ENCODE measurements at places on chromosomes 5 and 9.

DNA sequence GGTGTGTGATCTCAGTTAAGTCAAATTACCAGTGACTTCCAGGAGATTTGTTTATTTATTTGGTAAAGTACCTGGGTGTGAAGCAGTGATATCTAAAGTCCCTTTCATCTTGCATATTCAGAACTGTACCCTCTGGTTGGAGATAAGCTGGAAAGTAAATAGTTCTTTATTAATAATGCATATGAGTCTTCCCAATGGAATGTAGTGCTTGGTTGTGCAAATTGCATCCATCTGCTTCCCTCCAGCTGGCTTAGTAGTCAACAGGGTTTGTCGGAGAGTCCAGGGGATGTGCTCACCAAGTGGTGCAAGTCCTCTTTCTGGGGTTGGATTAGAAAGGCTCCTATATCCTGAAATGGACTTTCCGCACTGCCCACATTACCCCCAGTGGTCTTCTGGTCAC is 42.0 kb downstream of the TRPM3 start:
- no peak for ATAC-seq

DNA sequence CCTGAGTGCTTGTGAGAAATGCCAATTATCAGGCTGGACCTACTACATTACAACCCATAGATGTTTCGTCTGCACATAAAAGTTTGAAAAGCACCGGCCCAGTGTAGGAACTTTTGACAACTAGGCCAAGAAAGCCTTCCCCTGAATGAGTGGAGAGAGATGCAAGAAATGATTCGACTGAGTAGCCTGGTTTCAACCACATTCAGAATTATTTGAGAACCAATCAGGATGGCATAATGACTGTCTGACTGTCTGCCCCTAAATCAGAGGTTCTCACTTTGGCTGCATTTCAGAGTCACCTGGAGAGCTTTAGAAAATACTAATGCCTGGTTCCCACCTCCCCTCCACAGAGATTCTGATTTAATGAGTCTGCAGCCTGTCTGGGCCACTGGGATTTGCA is 61.1 kb downstream of the FRMD3 start:
- no peak for ATAC-seq

- no peak for ATAC-seq
These were observed 72.2 kb upstream of the SPTLC1 start for GRCh38 chr9:92187390-92187789.

GRCh38 chr5:74135033-74135432 is 505.5 kb downstream of the ENC1 start:
- ATAC-seq = no peak

GRCh38 chr9:87739546-87739945 is 13.6 kb downstream of the CTSL start:
- no peak for ATAC-seq

DNA sequence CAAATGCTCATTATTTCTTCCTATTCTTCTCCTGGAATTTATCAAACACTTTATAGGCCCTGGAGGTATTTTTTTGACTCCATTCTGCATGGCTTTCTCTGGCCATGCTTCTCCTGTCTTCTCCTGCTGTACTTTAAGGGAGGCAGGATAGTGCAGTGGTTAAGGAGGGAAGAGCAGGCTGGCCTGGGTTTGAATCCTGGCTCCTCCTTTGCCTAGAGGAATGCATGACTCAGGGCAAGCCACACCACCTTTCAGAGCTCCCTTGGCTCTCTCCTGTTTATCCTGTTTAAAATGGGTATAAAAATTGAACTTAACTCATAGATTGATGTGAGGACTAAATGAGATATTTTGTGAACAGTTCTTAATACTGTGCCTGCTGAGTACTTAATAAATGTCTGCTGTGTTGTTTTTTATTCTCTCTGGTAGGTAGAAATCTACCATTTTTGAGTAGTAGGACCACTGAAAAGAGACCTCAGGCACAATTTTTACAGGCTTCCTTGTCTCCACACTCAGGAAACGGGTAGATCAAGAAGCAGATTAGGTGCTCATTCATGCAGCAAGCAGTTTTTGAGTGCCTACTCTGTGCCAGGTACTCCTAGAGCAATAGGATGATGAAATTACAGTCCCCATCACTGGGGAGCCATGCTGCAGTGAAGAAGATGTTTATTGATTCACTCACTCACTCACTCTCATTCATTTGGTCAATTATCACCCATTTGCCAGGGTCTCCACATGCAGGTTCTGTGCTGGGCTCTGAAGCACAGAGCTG is 32.7 kb upstream of the ARAP3 start:
- ATAC-seq = peak; percentile 79

DNA sequence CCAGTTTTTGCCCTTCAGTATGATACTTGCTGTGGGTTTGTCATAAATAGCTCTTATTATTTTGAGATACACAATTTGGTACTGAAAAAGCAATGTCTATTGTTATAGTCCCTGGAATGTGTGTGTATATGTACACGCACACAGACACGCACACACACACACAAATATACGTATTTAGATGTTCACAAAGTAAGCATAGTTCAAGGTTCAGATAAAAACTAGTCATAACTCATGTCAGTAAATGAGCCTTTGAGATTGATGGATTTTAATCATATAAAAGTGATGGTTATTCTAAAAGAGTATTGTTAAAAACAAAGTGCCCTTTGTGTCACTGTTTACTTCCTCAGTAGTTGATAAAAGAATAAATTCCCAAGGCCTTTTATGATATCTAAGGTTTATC is 147.3 kb downstream of the PARP8 start:
- ATAC-seq = no peak

DNA sequence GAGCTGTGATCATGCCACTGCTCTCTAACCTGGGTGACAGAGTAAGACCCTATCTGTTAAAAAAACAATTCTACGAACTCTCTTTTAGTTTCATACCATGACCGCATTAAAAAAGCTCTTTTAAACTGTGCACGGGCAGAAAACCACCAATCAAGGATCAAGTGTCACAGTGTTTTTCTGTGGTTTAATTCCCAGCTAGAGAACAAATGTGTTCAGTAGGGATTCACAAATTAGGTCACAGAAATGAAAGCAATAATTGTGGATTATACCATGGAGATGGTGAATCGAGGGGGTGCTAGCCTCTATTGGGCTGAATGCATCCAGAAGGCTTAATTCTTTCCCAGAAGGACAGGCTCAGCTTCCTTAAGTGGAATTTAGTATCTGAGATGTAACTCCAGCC is 79.1 kb downstream of the ATG10 start:
- ATAC-seq = no peak

DNA sequence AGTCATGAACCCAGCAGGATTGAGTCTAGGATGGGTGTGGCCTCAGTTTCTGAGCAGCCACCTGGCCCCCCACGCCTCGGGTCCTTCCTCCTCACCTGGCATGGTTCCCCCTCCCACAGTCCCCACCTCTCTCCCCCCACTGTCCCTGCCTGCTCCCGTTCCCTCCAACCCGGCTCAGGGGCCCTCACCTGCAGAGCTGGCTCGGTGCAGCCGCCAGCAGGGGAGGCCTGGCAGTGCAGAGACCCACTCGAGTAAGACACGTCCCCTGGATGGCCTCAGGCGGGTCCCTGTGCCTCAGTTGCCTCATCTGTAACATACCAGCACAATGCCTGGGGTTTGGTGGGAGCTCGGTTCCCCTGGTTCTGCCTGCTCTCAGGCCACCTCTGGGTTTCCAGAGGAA is 66.2 kb downstream of the NEK6 start:
- no peak for ATAC-seq

DNA sequence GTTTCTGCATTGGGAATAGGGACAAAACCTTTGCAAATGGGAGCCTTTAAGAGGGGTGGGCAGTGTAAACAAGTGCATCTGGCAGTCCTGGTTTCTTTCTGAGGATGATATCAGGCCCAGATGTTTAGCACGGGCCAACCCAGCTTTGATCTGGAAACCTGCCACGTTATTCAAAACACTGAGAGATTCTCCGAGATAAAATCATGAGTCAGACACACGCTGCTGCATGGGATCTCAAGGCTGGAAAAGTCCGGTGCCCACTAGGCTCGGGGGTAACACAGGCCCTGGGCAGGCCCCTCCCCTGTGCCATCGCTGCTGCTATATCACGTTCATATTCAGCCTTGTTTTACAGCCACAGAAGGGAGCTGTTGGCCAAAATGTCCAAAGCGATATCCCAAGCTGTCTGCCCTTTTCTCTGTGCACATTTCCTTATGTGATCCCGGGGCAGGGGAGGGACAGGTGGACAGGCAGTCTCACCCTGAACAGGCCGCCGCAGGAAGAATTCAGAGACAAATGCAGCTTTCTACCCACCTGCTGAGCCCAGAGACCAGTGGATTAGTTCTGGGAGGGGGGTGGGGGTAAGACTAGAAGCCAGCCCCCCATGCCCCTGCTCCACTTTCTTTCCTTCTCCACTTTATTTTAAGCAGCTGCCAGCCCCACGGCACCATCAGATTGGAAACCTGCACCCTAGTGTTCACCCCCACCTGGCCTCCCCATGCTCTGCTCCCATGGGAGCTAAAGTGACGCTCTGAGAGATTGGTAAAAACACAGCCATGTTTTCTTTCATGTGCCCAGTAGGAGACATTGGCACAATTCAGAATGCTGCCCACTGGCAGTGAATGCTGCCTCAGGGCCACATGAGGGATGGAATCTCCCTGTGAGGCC is 63.1 kb downstream of the TMOD1 start:
- ATAC-seq = peak; percentile 13

DNA sequence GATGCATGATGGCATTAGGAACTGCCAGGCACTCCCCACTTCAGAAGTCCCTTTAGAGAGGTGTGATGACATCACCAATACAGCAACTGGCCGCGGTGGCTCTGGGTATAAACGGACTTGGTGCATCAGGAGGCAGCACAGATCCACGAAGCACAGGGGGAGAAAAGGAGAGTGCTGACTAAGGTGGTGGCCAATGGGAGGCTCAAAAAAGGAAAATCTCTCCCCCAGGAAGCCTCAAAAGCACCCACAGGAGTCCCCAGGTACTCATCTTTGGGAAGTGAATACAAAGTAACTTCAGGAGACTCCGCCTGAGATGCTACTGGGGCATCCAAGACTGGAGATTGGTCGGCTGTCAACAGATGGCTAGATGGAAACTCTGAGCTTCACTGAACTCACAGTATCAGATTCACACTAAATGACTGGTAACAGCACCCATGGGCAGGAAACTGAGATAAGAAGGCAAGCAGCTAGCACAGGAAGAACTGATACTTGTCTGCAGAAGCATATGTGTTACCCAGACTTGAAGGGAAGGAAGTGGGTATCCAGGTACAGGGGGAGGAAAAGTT is 7.6 kb downstream of the TTC39B start:
- no peak for ATAC-seq

DNA sequence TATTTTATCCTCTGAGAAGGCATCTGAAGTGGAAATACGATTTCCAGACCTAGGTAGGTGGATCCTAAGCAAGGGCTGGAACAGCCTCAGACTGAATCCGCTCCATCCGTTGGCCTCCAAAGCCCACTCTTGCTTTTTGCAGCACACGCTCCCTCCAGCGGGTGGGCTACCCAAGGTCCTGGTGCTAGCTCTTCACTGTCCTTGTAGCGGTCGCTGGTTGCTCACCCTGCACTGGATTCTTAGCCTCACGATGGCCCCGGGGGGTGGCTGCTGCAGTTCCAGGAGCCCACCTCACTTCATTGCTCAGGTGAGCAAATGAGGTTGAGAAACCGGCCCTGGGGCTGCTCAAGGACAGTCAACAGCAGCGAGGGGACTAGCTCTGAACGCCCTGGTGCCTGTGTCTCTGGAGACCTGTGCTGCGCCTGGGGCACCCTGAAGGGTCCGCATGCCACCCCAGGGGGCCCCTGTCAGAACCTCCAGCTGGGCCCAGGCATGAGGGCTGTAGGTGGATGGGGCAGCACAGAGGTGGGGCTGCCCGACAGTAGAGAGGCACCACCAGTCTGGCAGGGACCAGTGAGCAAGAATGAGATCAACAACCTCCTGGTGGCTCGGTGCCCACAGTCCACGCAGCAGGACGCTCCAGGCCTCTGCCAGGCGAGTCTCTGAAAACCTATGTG is 4.3 kb downstream of the MGAT4B start:
- peak; percentile 11 for ATAC-seq

DNA sequence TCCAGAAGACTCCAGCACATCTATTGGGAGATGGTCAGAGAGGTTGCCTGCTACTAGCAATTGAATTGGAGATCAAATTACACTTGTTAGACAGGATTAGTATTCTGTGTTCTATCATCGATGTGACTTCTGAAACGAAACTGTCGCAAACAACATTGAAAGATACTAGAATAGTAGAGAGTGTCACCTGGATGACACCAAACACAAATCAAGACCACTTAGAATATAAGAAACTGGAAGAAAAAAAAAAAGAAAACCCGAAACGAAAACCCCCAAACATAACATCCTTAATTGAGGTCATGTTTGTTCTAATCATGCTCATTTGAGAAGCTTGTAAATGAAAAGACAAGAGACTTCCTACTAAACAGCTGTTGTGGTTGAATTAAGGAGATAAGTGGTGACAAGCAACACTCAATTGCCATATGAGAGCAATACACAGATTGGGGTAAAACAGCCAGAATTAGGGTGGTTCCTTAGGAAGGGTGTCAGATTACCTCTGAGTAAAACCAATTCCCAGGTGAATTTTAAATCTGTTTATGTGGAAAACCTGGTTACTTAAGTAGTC is 97.6 kb downstream of the BASP1 start:
- no peak for ATAC-seq

DNA sequence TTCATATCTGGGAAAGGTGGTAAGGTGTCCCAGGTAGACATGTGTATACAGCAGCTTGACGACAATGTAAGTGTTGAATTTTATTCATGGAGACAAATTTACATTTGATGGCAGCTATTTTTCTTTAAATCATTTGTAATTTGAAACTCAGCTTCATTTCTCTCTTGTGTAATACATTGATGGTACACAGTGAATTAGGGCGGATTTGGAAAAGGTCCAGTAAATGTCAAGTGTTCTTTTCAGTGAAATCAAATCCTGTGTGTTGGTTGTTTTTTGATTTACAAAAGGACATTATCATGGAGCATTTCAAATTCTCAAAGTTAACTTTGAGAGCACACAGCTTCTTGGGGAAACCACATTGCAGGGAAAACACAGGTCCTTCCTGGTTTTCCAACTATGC is 30.0 kb upstream of the PCSK1 start:
- ATAC-seq = no peak

DNA sequence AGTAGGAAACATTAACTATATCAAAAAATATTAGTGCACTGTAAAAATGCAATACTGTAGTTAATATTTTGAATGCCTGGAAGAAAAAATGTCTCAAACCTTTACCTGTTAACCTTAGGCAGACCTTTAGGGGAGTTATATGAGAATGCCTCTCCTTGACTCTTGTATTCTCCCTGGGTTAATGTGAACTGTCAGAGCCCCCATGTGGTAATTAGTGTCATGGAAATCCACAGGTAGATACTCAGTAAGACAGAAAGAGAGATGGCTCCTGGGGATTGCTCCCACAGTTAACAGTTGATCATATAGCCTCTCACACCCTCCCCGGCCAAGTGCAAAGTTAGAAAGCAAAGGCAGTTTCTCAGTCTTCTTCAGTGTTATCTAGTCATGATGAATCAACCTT is 742.8 kb downstream of the NR2F1-AS1 start:
- peak; percentile 38 for ATAC-seq

DNA sequence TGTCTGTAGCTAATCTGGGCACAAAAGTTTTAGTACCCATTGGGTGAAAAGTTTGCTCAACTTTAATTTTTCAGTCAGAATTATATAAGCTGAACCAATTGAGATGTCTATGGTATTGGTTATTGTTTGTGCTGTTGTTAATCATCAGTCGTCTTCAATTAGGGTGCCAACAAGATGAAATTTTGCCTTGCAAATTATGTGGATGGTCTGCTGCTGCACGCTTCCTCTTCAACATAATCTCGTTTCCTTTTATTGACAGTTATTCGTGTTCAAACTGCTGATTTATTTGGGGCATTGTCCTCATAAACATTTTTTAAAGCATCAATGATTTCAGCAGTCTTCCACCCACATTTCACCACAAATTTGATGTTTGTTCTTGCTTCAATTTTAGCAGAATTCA is 194.0 kb downstream of the HTR1A start:
- ATAC-seq = no peak

GRCh38 chr5:120464627-120465435 is 731 bp downstream of the PRR16 start:
- peak; percentile 54 for ATAC-seq

Data from esophagus mucosa (tissue), 1 donor.